Progenitor cell of endocrine pancreas (in vitro differentiated cells): ENCODE measurements at places on chromosomes 1 and 21.

GRCh38 chr1:154857441-154858215, 12.5 kb downstream of the KCNN3 start:
- no peak for DNase-seq

GRCh38 chr21:44006656-44007055, 5.5 kb upstream of the TRAPPC10 start:
- DNase-seq = no peak

DNA sequence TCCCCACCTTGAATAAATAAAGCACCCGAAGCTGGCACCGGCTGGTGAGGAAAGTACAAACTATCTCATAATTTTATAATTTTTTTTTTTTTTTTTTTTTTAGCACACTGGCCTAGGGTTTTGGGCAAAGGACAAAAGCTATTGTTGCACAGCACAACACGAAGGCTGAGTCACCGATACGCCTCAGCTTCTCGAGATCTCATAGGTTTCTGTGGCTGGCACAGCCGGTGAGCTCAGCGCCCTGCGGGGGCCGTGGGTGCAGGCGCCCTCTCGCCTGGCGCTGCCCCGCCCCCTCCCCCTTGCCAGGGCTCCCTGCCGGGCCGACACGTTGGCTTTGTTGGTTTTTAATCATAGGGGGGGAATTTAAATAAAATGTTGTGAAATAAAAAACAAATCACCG, 17.2 kb downstream of the CASZ1 start:
- DNase-seq = no peak

- DNase-seq = no peak
These were observed 47.4 kb upstream of the ACTRT2 start for GRCh38 chr1:2973601-2974593.

- no peak for DNase-seq
These were observed 6.8 kb upstream of the AADACL3 start for GRCh38 chr1:12709091-12709491.

- DNase-seq = no peak
These were observed 103.7 kb upstream of the NFIA start for GRCh38 chr1:60978421-60979357.

DNA sequence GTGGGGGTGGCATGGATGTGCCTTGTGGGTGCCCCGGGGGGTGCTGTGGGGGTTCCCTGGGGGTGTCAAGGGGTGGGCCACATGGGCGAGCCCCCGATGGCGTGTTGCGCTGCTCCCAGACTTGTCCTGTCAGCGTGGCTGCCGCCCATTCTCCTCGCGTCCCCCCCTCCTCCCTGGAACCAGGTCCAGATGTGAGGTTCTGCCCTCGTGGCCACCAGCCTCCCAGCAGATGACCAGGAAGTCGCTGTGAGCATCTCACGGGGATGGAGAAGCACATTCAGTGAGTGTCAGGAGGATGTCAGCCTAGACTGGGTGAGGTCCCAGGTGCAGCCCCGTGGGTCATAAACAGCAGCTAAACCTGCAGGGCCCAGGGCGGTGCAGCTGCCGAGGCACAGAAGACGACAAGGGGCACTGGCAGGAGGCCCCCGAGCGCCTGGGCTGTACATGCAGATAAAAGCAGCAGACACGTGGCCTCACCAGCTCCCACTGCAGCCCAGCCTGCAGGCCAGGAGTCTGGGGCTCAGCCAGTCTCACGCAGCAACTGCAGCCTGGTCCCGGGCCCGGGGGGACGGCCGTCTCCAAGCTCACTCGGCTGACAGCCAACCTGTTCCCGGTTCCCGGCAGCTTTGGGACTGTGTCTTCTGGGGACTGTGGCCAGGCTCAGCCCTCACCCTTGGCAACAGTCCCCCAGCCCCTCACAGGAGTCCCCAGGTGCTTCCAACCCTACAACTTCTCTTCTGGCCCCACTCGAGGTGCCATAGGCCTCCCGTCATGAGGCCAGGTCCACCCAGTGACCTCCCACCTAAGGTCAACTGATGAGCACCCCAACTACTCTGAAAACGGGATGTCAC, 17.5 kb upstream of the COL6A2 start:
- peak; percentile 7 for DNase-seq

GRCh38 chr1:201259476-201260235, 23.6 kb upstream of the PKP1 start:
- no peak for DNase-seq
